Ovary (tissue), 10 donors: ENCODE measurements at places on chromosomes 3 and 15. TPM values are rescaled to one million over a fixed set of nuclear protein-coding genes. Genes with fewer than 3 reads are reported as not detected.

DNA sequence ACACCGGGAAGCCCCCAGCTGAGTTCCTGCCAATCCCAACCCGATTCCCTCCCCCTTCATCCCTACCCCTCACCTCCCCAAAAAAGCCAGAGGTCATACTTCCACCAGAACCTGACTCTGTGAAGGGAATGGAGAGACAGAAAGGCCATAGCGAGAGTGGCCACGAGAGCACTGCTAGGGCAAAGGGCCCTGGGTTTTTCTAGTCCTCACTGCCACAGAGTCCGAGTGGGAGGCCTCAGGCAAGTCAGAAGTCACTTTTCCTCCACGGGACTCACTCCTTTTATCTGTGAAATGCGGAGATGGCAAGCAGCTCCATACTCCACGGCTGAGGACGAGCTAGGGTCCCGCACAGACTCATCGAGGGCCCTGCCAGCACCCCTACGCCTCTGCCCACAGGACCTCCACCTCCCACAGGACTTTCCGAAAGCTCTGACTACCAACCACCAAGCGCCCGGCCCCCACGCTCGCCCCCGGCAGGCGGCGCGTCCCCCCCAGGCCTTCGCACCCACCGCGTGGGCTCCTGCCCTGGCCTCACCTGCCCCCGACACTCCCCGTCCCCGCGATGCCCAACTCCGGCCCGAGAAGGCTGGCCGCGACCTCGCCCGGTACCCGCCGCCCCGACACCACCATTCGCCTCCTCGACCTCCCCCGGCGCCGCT is 792 bp downstream of the ATP13A3 start:
- DNase-seq, result peak; percentile 71

GRCh38 chr15:70400766-70401541 is 303.2 kb upstream of the TLE3 start:
- DNase-seq, result no peak

GRCh38 chr3:66762916-66763693 is 235.0 kb upstream of the KBTBD8 start:
- DNase-seq, result no peak

- no peak for DNase-seq
These were observed 16.4 kb downstream of the ARRDC4 start for GRCh38 chr15:97976766-97977503.

GRCh38 chr3:168828943-168829342 is 733.2 kb upstream of the GOLIM4 start:
- no peak for DNase-seq

GRCh38 chr15:38068626-38069391 is 134.4 kb downstream of the TMCO5A start:
- no peak for DNase-seq

DNA sequence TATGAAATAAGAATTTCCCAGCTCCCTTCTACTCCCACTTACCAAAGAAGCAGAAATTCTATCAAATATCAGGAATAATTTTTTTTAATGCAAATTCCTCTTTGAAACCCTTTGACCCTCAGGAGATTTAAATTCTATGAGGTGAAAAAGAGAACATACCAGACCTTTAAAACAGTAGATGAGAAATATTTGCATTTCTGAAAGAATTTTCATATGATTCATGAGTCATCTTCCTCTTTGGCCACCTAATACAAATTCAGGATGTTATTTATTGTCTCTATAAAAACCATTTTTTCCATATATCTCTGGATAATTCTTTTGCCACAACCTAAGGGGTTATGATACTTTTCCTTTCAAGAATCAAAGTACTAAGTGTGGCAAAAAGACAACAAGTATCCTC is 67.3 kb upstream of the ST3GAL6 start:
- no peak for DNase-seq

GRCh38 chr3:173395412-173396181 is 1.9 kb upstream of the NLGN1 start:
- DNase-seq, result peak; percentile 81

DNA sequence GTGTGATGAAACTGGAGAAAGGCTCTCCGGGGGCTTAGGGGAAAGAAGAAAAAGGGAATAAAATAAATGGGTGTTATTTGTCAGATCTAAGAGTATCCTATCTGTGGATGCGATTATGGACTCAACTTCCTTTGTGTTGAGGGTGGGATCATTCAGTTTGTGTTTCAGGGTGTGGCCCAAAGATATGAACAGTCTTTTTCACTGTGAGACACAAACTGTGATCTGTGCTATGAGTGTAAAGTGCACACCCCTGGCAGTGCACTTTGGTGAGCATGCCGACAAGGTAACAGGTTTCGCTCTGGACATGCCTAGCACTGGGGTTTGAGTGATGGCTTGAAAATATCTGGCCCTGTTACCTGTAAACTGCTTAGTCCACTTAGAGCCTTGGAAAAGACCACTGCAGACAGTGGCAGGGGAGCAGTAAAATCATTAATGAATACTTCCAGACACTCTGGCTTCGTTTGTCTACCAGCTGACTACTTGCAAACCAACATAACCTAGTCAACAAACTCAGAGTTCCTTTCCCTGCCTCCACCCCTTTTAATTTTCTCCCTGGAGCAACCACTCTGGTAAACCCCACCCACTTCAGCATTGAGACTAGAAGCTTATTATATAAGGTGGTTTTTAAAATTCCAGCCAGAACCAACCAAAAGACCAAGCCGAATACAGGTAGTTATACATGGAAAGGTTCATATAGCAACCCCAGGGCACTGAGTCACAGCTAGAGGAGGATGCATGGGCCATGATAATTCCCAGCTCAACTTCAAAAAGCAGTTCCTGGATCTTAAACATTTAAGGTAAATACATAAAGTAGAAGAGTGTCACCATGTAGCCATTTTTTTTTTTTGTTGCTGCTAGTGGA is 55.1 kb downstream of the TAMM41 start:
- DNase-seq, result no peak

- DNase-seq, result peak; percentile 69
These were observed 756 bp downstream of the CLPX start for GRCh38 chr15:65184305-65184867.

GRCh38 chr3:14351617-14352001 is 50.8 kb upstream of the SLC6A6 start:
- DNase-seq, result no peak

GRCh38 chr3:188415196-188415595 is 261.2 kb downstream of the LPP start:
- no peak for DNase-seq

DNA sequence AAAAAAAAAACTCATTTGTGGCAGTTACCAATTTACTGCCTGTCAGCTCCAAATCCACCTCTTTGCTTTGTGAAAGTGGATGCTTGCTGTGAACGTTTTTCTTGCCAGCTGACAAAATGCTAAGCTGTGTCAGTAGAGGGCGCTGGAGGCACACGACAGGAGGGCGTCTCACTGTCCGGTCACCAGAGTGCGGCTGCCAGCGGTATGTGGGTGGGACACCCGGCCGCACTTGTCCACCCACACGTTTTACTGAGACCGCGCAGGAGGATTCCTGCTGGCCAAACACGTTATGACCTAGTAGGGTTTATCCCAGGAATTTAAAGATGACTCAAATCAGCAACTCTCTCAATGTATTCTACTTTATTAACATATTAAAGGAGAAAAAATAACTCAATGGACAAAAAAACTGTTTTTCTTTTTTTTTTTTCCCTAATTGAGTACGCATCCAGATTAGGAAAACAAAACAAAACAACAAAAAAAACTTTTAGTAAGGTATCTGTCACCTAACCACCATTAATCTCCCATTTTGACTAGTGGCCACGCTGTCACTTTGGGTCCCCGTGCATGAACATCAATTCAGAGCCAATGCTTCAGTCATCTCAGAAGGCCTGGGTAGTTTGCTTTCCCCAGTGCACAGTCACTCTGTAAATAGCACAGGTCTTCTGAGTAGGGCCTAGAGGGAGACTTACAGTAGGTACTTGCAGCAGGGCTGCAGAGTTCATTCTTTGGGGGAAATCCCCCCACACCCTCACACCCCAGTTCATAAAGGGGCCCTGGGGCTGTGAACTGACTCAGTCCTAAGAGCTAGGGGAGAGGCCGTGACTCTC is 43.8 kb upstream of the RPL35A start:
- DNase-seq, result peak; percentile 94

- no peak for DNase-seq
These were observed 51.8 kb downstream of the KLF15 start for GRCh38 chr3:126305427-126305826.

GRCh38 chr15:65110676-65111292 is 4.2 kb downstream of the UBAP1L start:
- DNase-seq, result no peak

GRCh38 chr3:11818033-11818432 is 28.7 kb downstream of the TAMM41 start:
- no peak for DNase-seq

- no peak for DNase-seq
These were observed 421.4 kb downstream of the SHQ1 start for GRCh38 chr3:72426618-72427397.

- no peak for DNase-seq
These were observed 107.3 kb downstream of the MINAR1 start for GRCh38 chr15:79539401-79539800.

GRCh38 chr3:22284559-22284958 is 533.5 kb upstream of the ZNF385D start:
- no peak for DNase-seq

- no peak for DNase-seq
These were observed 165.5 kb downstream of the IL5RA start for GRCh38 chr3:2944628-2945027.

The TMOD2 gene
- total RNA-seq, result 11.5 TPM

The INTS14 gene
- 26.7 TPM for total RNA-seq

The CHCHD6 gene
- total RNA-seq, result 19.5 TPM

The GABRA5 gene
- total RNA-seq, result not detected

The GHRL gene
- total RNA-seq, result 2.4 TPM

The TMC3 gene
- total RNA-seq, result 0.05 TPM

The GRM7 gene
- not detected for total RNA-seq

The SEMA3G gene
- 2.2 TPM for total RNA-seq

The PLSCR4 gene
- total RNA-seq, result 78.4 TPM

The RLBP1 gene
- total RNA-seq, result not detected

The SLC51B gene
- total RNA-seq, result not detected

The SERPINI1 gene
- total RNA-seq, result 2.9 TPM

The COL6A6 gene
- 0.43 TPM for total RNA-seq

The ALG1L2 gene
- total RNA-seq, result not detected

The SLC28A2 gene
- not detected for total RNA-seq

The RETNLB gene
- not detected for total RNA-seq
